ENCODE measurements at places on chromosomes 7 and 10.

DNA sequence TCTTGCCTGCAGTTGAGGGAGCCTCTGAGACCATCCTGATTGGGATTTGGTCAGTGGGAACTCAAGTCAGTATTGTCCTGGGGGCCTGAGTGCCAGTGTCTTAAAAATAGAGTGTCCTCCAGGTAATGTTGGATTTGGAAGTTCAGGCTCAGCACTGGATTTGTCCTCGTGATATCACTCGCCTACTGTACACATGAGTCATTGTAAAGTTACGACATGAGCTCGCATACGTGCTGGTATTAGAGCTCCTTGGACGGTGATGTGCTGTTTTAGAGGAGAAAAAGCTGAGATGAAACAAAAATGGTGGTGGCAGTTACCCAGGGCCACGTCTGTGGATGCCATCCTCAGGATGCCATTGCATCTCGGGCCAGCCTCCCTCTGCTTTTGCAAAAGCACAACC is 78.2 kb downstream of the MGMT start:
- no peak for DNase-seq

- no peak for DNase-seq
Measured at GRCh38 chr10:102691285-102692066, 22.7 kb downstream of the ARL3 start.

DNA sequence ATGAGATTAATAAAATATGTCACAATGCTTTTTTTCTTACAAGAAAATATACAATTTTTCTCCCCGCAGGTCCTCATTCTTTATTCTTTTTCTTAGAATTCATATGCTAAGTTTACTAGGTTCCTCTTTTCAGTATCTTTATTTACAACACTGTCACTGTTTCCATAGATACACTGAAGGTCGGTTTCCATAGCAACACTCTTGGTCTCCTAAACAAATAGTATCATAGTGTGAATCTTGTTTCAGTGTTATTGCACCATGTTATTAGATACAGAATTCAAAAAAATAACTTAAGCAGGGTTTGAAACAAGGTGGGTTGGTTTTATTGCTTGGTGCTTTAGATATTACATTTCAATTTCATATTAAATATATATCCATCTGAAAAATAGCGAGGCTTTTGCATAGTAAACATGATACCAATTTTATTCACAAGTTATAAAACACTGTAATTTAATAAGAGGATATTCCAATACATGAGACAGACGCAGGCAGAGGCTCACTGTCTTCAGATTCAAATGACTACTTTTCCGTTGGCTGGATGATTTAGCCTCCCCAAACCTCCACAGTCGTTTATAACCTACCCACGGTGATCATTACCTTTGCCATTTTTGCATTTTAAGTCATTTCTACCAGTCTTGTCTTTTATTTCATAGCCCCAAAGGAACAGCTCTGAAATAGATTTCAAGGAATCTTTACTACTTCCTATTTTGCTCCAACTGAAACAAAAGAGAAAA is 88.9 kb upstream of the KLF6 start:
- no peak for DNase-seq

GRCh38 chr7:77837966-77838365 is 39.4 kb downstream of the PHTF2 start:
- no peak for DNase-seq

- DNase-seq = no peak
Measured at GRCh38 chr10:98186681-98187080, 52.2 kb downstream of the R3HCC1L start.

DNA sequence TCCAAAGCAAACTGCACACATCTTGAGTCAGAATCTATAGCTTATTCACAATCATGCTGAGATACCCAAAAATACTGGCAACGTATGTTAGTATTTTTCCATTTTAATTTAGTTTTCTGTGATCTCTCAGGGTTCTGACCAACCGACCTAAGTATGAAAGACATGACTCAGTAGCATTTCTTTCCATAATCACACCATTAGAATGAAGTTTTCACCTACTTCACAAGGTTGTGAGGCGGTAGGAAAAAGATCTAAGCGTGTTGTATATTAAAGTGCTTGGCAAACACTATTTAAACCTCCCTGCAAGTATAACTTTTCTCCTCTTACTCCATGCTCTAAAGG is 49.1 kb downstream of the PLCE1 start:
- no peak for DNase-seq

DNA sequence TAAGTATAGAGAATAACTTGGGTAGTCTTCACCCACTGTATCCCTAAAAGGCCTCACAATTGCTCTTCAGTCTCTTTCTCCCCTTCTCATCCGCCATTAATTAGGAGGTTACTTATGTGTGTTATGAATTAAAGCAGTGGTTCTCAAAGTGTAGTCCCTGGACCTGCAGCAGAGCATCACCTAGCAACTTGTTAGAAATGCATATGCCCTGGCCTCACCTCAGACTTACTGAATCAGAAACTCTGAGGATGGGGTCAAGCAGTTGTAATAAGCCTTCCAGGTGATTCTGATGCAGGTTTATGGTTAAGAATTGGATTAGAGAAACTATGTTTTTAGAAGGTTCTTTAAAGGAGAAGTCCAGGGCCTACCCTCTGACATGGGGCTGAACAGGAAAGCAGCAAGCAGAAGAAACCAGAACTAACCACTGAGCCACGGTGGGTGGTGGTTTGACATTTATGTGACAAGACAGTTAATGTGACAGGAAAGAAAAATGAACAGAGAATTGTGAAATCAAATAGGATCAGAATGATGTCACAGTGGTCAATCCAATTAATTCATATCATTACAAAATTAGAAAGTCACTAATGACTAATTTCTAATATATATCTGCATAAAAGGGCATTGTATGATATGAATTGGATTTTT is 37.6 kb downstream of the ENTPD1 start:
- no peak for DNase-seq

DNA sequence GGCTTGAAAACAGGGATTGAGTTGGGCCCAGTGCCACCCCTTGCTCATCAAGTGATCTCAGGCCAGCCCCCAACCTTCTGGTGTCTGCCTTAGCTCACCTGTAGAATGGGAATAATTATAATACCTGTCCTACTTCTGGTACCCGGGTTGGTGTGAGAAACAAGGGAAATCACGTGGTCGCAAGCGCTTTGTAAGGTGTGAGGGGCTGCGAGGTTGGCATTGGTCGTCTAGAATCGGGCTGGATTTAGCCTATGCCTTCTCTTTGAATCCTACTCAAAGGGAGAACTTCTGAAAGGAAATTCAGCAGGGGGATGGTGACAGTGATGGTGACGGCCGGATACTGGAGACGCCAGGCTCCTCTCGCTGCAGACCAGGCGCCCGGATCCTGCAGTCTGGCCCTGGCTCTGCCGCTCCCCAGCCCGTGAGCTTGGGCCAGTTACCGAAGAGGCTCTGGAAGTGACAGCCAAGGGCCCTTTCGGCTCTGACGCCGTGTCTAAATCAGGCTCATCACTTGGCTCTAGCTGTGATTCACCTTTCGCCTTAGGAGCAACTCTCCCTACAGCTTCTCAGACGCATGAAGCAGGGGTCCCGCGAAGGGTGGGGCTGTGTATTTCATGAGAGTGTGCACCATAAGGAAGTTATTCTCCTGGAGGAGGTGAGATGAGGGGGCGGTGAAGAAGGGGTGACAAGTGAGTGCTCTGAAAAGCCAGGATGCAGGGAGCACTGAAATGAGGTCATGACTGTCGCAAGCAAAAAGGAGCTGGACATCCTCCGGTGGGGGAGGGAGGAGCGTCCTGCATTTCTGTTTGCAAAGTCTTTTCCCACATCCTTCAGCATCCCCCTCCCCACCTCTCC is 4.0 kb upstream of the CREB5 start:
- DNase-seq = no peak

- DNase-seq = no peak
Measured at GRCh38 chr10:122044713-122045112, 55.8 kb downstream of the TACC2 start.

DNA sequence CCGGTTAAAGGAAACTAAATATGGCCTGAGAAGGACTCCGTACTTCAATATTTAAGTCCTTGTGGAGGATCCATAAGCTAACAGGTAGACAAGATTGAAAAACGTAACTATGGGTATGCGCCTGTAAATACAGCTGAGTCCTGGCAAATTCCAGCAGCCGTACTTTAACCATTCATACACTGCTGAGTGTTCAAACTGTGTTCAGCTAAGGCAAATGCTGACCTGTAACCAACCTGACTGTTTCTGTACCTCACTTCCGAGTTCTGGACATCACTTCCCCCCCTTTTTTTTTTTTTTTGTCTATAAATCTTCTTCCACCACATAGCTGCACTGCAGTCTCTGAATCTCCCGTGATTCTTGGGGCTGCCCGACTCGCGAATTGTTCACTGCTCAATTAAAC is 69.1 kb downstream of the SRPK2 start:
- no peak for DNase-seq

GRCh38 chr10:6813306-6813705 is 233.2 kb upstream of the PRKCQ start:
- DNase-seq = no peak

DNA sequence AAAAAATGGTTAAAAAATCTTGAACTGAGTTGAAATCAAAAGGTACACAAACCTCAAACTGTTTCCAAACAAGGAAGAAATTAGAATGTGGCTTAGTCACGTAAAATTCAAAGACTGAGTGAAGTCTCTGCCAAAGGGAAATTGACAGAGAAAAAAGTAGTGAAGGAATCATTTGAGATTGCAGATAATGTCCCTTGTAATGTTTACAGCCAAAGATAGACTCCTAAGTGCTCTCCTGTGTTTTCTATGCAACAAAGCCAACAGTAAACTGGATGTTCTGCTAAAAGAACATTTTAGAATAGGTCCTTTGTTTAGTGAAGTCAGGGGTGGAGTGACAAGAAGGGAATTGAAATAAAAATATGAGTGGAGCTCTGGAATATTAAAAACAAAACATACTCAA is 117.9 kb downstream of the ITGA8 start:
- no peak for DNase-seq

- DNase-seq = no peak
Measured at GRCh38 chr10:119310806-119311205, 103.4 kb downstream of the GRK5 start.

DNA sequence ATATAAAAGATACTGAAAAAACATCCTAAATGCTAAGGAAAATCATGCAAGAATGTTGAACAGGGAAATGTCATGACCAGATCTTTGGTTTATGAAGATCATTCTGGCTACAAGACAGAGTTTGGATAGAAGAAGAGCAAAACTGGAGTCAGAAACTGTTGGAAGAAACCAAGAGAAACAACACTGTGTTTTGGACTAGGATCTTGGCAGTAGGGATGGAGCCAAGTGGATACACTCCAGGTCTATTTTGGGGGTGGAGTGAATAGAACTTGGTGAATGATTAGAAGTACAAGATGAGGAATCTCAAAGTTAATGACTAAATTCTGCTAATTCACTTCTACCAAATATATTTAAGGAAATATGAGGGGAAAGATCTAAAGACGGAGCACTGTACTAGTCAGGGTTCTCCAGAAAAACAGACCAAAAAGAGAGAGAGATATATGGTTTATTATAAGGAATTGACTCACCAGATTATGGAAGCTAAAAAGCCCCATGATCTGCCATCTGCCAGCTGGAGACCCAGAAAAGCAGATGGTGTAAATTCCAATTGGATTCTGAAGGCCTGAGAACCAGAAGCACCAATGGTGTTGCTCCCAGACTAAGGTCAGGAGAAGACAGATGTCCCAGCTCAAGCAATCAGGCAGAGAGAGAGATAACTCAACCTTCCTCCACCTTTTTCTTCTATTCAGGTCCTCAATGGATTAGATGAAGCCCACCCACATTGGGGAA is 254.9 kb downstream of the TRIL start:
- no peak for DNase-seq

- no peak for DNase-seq
Measured at GRCh38 chr7:30744075-30744417, 7.9 kb upstream of the INMT start.

- no peak for DNase-seq
Measured at GRCh38 chr7:151304856-151305255, 36.8 kb upstream of the NUB1 start.

GRCh38 chr7:2261611-2262010 is 19.6 kb downstream of the NUDT1 start:
- no peak for DNase-seq

DNA sequence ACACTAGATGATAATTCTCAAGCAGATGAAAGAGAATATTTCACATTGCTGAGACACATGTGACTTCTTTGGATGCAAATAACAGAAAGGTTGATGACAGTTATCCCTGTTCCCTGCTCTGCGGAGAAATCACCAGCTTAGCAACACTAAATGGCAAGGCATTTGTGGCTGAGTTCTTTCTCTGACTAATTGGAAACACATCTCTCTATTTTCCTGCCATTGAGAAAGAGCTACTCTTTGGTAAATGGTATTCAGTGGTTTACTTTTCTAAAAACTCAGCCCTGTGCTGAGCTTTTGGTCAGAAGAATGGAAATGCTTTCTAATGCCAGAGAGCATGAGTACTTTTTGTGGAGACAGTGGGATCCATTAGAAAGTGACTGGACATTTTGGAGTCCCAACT is 771.4 kb downstream of the LRMDA start:
- DNase-seq = no peak

GRCh38 chr10:96345222-96345621 is 13.6 kb downstream of the OPALIN start:
- DNase-seq = no peak

GRCh38 chr10:7317786-7318446 is 92.9 kb downstream of the SFMBT2 start:
- DNase-seq = no peak

- DNase-seq = no peak
Measured at GRCh38 chr10:12353399-12354242, 4.3 kb downstream of the CAMK1D start.

- DNase-seq = no peak
Measured at GRCh38 chr7:131381069-131381838, 53.6 kb downstream of the MKLN1 start.

DNA sequence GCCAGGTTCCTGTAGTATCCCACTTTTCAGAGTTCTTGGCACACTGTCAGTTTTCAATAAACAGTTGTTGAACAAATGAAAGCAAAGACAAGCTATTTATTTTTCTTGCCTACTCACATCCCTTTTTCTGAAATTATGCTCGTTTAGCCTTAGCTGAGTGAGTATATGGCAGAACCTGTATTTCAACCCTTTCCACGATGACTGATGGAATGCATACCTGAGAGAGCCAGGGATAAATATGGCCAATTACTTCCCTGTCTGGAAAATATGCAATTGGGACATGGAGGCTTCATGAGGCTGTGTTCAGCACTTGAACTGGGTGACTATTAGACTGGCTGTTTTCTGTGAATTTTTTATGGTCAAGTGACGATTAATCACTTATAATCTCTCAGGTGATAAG is 144.5 kb upstream of the POT1 start:
- DNase-seq = no peak

DNA sequence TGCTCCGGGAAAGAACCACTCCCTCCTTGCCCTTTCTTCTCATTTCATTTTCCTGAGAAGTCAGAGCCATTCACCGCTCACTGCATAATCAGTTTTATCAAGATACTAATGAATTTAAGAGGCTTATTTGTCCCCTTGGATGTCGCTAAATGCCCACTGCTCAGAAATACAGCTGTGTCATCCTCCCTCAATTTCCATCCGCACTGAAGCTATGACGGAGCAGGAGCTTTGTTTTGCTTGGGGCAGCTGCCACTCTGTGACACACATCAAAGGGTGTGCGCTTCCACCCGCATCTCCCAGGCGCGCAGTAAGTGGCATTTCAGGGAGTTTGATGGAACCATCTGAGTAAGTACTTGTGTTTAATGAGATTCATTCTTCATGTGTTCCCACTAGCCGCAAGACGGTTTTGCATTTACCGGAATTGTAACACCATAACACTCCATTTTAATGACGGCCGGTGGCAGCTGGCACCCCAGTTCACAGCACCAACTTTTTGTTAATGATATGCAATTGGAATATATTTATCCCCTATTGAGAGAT is 103.8 kb upstream of the PARD3 start:
- no peak for DNase-seq

- DNase-seq = no peak
Measured at GRCh38 chr7:128226132-128226980, 14.7 kb upstream of the LEP start.
